NCI-H1048 (cell line): ENCODE measurements at places on chromosomes 7 and 10.
A peak's percentile ranks its signal among the peaks of the same experiment; 100 is the strongest.

- DNase-seq = peak; percentile 57
These were observed 91.8 kb downstream of the SPAG6 start for GRCh38 chr10:22436893-22437619.

- DNase-seq = no peak
These were observed 27.3 kb downstream of the FBH1 start for GRCh38 chr10:5917305-5917704.

GRCh38 chr10:97547962-97548361, 24.6 kb upstream of the ANKRD2 start:
- no peak for DNase-seq

DNA sequence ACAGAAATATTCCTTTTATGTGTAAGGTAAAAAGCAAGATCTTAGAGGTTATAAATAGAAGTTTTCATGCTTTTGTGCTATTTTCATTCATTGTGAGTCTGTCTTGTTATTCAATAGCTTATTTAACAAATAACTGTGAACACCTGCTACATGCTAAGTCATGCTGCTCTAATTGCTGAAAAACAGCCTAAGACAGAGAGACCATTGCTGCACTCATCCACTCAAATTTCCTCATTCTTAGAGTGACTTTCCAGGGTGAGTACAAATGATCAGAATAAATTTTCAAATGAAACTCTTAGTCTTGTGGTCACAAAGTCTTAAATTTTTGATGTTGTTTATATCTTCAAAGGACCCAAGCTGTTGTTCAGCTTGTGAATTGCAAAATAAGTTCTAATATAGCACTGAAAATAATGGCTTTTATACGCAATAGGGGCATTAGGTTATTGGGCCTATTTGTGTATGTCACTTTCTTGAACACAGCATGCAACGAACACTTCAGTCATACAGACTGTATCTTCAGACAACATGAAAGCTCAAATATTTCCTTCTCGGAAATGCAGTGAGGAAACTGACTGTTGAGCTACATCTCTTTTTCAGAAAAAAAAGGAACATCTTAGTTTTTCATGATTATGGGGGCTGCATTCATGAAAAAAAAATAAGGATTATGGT, 247.9 kb upstream of the PCDH15 start:
- no peak for DNase-seq

DNA sequence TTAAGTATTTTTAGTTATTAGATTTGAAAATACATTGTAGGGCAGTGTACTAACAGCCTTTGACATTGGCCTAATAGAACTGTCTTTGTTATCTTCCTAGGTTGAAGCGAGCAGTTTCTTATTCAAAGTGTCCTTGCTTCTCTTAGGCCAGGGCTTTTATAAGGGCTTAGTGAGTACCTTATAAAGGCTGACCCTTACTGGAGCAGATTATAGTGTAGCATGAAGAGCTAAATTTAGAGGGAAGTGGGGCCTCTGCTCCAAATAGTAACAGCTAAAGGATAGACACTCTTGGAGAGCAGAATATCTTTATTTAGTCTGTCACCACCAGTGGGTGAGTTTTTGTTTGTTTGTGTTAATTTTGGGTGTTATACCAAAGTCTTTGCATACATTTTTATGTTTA, 15.9 kb downstream of the BZW2 start:
- DNase-seq = no peak

- DNase-seq = no peak
These were observed 59.1 kb downstream of the ZNF365 start for GRCh38 chr10:62433181-62433692.

GRCh38 chr10:8163824-8164223, 109.3 kb downstream of the GATA3 start:
- no peak for DNase-seq

DNA sequence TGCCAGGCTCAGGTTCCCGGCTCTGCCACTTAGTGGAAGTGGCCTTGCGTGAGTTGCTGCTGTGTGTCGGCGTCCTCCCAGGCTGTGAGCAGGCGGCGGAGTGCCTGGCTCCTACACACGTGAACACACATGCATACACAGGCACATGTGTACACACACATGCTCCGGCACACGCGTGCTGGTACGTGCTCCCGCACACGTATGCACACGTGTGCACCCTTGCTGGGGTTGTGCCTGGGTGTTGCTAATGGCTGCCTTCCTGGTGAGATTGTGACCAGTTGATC, 107.6 kb downstream of the INPP5A start:
- DNase-seq = no peak

DNA sequence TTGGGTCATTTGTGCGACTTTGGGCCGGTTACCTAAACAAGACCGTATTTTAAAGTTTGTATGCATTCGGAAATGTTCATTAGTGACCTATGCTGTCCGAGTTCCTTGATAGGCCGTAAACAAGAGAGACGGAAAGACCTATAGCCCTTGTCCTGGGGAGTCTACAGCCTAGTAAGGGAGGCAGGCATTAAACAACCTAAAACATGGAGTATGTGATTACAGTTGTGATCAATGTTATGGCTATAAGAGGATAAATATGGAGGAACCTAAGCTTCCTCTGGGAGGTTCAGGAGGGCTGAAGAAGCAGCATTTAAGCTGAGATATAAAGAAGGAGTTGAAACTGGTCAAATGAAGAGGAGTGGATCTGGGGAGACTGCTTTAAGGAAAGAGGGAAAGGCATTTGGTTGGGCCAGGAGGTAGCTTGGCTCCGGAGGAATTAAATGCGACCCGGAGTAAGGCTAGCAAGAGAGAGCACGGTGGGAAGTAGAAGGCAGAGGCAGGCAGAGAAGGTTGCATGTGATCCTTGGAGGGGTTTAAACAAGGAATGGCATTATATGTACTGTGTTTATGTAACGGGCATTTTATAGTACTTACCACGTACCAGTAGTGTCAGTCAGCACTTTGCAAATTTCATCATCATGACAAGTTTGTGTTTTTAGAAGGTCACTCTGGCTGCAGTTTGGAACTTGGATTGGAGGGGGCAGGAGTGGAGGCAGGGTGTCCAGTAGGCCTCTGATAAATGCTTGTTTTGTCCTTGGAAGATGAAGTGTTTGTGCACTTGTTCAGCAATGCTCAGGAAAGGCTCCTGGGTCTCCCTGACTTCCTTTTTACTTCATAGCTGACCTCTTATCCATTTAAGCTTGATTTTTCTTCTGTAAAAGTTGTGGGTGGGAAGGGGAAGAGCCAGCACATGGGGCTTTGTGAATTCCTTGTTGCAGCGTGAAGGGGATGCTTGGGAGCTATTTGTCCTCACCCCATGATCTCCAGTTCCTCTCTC, 1.0 kb upstream of the AVPI1 start:
- DNase-seq = no peak

DNA sequence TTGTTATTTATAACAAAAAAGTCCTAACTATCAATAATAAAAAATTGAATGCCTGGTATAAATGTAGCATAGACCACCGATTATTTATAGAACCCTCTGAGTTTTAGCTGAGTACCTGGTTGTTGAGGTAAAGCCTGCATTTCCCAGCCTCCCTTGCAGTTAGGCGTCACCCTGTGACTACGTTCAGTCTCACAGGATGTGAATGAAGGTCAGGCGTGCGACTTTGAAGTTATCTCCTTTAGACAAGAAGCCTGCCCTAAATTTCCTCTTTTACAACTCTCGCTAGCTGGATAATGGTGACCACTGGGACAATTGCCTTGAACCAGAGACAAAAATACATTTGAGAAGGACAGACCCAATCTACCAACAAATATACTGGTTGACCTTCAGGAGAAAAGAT, 67.5 kb upstream of the TES start:
- no peak for DNase-seq

GRCh38 chr10:86290933-86291615, 75.5 kb downstream of the GRID1 start:
- no peak for DNase-seq

DNA sequence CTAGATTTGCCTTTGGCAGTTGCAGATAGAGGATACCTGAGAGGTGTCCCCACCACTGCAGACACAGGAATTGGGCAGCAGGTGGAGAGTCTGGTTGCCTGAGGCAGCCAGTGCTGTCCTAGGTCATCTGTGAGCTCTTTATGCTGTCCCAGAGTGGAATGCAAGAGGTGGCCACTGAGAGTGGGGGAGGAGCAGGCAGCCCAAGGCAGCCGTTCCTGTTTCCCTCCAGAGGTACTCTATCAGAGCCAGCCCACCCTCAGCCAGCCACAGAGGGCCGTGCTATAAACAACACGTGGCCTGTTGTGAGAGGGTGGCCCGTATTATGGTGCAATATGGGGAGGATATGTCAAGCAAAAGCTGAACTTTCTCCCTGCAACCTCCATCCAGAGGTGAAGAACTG, 8.5 kb downstream of the LRRC18 start:
- no peak for DNase-seq

DNA sequence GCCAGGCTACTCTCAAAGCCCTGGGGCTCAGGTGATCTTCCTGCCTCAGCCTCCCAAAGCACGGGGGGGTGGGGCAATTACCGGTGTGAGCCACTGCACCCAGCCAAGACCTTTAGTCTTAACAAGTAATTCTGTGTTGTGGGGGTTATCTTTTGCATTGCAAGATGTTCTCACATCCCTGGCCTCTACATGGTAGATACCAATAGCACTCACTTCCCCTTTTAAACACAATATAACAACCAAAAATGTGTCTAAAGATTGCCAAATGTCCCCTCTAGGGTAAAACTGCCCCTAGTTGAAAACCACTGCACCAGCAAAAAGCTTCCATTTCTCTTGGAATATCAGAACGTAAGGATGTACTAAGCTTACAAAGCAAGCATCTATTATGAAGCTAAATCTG, 225.0 kb downstream of the CTNNA3 start:
- no peak for DNase-seq

DNA sequence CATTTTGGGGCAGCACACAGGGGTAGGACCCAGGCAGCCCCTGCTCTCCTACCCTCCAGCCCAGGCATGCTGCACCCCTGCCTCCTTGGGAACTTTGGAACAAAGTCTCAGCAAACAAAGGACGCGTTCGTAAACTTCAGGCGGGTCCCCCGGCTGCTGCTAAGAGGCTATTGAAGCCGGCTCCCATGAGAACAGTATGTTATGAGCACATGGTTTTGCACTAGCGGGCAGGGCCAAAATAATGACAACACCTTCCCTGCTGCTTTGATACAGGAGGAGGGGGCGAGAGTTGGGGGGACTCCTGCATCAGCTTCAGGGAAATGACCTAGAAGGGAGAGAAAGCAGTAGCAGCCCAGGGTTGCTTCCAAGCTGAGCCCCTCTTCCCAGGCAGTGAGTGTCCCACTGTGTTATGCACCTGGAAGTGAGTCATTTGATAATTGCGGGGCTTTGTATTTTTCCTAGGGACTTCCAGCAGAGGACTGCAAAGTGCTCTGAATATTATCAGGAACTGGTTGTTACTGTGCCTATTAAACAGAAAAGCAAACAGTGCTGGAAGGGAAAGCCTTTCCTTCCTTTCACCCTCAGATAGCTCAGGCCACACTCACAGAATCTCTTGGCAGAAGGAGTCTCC, 6.9 kb downstream of the ITPRIP start:
- DNase-seq = no peak

- no peak for DNase-seq
These were observed 8.1 kb downstream of the SFTPA2 start for GRCh38 chr10:79552143-79552542.

DNA sequence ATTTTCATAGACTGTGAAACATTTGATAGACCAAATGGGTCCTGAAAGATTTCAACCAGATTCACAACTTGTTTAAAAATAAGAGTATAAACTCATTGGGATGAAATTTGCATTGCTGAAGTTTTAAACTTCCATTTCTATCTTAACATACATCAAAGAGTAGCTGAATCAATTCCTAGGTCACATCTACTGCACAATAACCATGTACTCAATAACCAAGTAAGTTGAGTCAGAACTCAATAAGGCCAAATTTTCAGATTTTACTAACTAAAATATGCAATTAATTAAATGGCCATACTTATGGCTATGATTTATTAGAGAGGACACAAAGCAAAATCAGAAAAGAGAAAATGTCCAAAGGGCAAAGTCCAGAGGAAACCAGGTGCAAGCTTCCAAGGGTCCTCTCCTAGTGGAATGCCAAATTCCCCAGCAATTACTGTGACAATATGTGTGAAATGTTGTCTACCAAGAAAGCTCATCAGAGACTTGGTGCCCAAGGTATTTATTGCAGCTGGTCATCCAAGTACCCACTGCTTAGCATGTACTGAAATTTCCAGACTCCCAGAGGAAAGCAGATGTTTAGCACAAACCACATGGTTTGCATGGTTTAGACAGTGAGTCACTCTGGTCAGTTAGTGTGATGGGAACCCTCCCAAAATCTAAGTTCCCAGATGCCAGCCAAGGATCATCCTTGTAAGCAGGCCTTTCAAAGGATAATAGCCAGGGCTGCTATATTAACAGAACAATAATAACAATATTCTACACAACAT, 238.9 kb downstream of the IPMK start:
- DNase-seq = no peak

GRCh38 chr7:46135557-46135956, 214.5 kb upstream of the IGFBP3 start:
- DNase-seq = no peak

DNA sequence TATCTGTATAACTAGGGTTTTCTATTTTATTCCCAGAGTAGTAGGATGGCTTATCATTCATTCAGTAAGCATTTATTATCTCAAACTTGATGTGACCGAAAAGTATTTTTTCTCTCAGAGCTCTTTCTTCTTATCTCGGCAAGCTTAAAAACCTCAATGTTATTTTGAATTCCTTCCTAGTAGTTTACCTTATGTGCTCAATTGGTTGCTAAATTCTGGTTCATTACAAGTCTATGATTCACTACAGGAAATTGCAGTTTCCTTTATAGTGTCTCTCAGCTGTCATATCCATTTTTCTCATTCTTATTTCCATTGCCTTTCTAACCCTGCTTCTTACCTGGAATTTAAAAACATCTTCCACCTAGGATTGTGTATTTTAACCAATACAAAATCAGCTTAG, 12.6 kb upstream of the ICA1 start:
- no peak for DNase-seq

- no peak for DNase-seq
These were observed 159.9 kb downstream of the DNAJC1 start for GRCh38 chr10:21843645-21844044.

GRCh38 chr10:27744802-27745731, 552 bp downstream of the MKX start:
- DNase-seq = no peak

GRCh38 chr10:10367264-10367663, 650.4 kb upstream of the CELF2 start:
- no peak for DNase-seq

DNA sequence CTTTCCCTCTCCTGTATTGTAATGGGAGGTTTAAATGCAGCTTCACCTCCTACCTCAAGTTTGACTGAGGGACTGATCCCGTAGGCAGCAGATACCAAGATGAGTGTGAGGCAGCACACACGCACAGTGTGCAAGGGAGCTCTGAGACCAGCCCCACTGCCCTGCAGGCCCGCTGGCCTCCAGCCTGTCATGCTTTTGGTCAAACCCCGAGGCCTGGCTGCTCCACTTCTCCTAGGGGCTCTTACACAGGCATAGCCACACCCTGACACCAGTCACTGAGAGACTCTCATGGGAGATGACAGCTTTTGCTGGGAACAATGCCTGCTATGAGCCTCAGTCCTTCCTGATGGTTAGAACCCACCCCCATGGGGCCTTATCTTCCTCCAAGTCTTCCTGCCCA, 27.6 kb downstream of the DRGX start:
- DNase-seq = no peak
